ENCODE measurements at places on chromosomes 5 and 9. TPM values are rescaled to one million over a fixed set of nuclear protein-coding genes. Genes with fewer than 3 reads are reported as not detected.

The GMCL2 gene
- not detected for total RNA-seq

The HMGCR gene
- total RNA-seq = 165 TPM

The ATP10B gene
- not detected for total RNA-seq

The NDST1 gene
- total RNA-seq = 45.4 TPM

The ECSCR gene
- 0.37 TPM for total RNA-seq

The MTMR12 gene
- 14.7 TPM for total RNA-seq

The ATP6V1G1 gene
- 74.2 TPM for total RNA-seq

Data from subcutaneous preadipocyte (primary cell).